ENCODE measurements at places on chromosomes 12 and 14.

DNA sequence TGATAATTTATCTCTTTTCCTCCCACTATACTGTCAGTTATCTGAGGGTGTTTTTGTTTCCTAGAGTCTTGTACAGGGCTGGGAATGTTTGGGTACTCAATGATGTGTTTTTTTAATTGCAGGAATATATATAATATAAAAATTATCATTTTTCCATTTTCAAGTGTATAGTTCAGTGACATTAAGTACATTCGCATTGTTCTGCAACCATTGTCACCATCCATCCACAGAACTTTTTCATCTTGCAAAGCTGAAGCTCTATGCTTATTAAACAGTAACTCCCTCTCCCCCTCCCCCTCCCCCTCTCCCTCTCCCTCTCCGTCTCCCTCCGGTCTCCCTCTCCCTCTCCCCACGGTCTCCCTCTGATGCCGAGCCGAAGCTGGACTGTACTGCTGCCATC lies 93.0 kb upstream of the MANSC4 start:
- H3K4me1 ChIP-seq: no peaks in the 10 kb centered on the region
- H3K27me3 ChIP-seq: no peaks in the 10 kb centered on the region
- no peak overlapping the region for H3K27ac ChIP-seq
- H3K4me3 ChIP-seq: no peak overlapping the region
- no peak for DNase-seq

DNA sequence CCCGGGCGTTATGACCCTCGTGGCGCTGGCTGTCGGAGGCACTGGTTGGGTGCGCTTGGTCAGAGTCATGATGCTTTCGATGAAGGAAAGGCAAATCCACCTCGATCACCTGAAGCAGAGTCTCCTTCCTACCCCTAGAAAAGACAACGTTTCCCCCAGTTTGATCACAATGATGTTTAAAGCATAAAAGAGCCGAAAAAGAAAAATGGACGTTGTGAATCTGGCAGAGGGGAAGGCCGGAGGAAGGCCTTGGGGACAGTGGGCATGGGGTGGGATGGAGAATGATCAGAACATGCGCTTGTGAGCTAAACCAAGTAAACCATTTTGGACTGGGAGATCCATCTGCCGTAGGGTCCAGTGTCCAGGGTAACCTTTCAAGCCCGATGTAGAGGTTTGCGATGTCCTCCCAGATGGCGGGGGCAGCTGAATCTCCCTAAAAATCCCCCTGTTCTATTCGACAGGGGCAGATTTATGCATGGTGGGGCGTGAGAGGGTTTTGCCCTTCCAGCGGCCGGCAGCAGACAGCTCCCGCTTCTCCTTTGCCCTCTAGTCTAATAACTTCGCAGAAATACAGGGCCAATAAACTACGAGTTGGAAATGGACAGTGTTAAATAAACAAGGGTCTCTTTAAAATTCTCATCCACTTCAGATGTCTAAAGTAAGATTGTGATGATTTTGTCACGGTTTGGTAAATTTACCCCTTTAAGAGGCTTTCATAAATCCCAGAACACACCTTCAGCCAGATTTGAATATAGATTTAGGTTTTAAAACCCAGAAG lies 2.3 kb upstream of the OTX2 start:
- H3K36me3 ChIP-seq: no peaks in the 10 kb centered on the region
- H3K27ac ChIP-seq: no peak overlapping the region
- no peak overlapping the region for H3K4me3 ChIP-seq
- H3K27me3 ChIP-seq: peaks cover 100% of the 10 kb centered on the region

- H3K36me3 ChIP-seq: no peaks in the 10 kb centered on the region
- H3K27me3 ChIP-seq: no peaks in the 10 kb centered on the region
- peak; percentile 78 for DNase-seq
- no peaks in the 10 kb centered on the region for H3K4me1 ChIP-seq
- H3K4me3 ChIP-seq: no peak overlapping the region
These were observed 1929.9 kb upstream of the SEL1L start for GRCh38 chr14:83463500-83464098.

GRCh38 chr12:54258201-54258681 lies 21.7 kb downstream of the CBX5 start:
- no peaks in the 10 kb centered on the region for H3K27me3 ChIP-seq
- H3K4me3 ChIP-seq: no peak overlapping the region
- peak overlapping the region; percentile 91 for H3K27ac ChIP-seq
- DNase-seq: no peak
- no peaks in the 10 kb centered on the region for H3K36me3 ChIP-seq

GRCh38 chr14:56117765-56118610 lies at the start of gene PELI2:
PELI2 (plus strand) TSS chr14:56118411; CDS start chr14:56118661, 250 bp downstream.
- H3K36me3 ChIP-seq: no peaks in the 10 kb centered on the region
- peak within 1 kb of the TSS; percentile 80 for H3K4me3 ChIP-seq
- no peaks in the 10 kb centered on the region for H3K27me3 ChIP-seq
- peaks cover 6% of the 10 kb centered on the region for H3K4me1 ChIP-seq

GRCh38 chr12:113271466-113271852 lies 50.2 kb downstream of the TPCN1 start:
- peak overlapping the region; percentile 87 for H3K27ac ChIP-seq
- no peaks in the 10 kb centered on the region for H3K27me3 ChIP-seq
- H3K4me1 ChIP-seq: peaks cover 14% of the 10 kb centered on the region
- no peak for DNase-seq
- H3K36me3 ChIP-seq: no peaks in the 10 kb centered on the region
- no peak overlapping the region for H3K4me3 ChIP-seq
